ENCODE measurements at places on chromosomes 7 and 10. TPM values are rescaled to one million over a fixed set of nuclear protein-coding genes. Genes with fewer than 3 reads are reported as not detected.

Gene NT5C3A
- total RNA-seq, result 21.6 TPM

Gene STEAP1
- 1.2 TPM for total RNA-seq

Gene FAM20C
- total RNA-seq, result 23.4 TPM

Gene NUP42
- 19.7 TPM for total RNA-seq

Gene CPA2
- total RNA-seq, result not detected

- DNase-seq, result peak; percentile 64
Observed at GRCh38 chr7:30814700-30815387, 43.6 kb downstream of the MINDY4 start.

GRCh38 chr7:74216361-74216761 lies 6.6 kb downstream of the LAT2 start:
- DNase-seq, result no peak

GRCh38 chr7:2796358-2797352 lies 47.5 kb downstream of the GNA12 start:
- peak; percentile 83 for DNase-seq

DNA sequence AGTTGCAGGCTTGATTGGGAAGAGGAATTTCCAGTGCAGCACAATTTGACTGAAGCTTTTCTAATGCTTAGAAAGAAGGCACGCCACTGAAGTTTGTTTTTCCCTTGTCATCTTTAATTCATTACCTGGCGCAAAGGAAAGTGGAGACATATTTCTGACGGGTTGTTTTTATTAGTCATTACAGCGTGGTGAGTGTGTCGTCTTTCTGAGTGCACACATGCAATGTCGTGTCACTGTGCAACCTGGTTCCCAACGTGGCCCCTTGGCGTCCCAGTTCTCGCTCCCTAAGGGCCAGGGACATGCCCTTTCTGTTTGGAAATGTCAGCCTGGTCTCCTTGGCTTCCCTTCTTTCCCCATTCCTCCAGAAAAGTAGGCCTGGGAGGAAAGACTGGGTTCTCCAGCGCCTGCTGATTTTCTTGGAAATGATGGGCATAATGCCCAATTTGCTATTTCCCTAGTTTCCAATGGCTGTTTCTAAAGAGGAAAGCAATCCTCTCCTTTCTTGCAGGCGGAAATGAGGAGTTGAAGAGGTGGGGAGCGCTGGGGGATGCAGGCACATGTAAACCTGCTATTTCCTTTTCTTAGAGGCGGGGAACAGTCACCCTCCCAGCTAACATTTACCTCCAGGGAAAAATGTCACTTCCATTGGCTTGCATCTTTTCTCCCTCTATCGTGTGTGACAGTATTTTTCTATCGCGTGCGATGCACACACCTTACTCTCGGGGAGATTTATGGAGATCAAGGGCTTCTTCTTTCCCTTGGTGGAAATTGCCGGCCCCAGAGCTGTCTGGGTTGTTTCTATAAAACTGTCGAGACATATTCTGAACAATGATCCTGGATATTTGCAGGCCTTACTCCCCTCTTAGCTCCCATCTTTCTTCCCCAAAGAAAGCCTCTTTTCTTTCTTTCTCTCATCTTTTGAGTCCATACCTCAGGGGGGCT lies 249.8 kb downstream of the ARHGAP12 start:
- no peak for DNase-seq

- no peak for DNase-seq
Observed at GRCh38 chr7:20778063-20778721, 8.5 kb downstream of the SP8 start.

DNA sequence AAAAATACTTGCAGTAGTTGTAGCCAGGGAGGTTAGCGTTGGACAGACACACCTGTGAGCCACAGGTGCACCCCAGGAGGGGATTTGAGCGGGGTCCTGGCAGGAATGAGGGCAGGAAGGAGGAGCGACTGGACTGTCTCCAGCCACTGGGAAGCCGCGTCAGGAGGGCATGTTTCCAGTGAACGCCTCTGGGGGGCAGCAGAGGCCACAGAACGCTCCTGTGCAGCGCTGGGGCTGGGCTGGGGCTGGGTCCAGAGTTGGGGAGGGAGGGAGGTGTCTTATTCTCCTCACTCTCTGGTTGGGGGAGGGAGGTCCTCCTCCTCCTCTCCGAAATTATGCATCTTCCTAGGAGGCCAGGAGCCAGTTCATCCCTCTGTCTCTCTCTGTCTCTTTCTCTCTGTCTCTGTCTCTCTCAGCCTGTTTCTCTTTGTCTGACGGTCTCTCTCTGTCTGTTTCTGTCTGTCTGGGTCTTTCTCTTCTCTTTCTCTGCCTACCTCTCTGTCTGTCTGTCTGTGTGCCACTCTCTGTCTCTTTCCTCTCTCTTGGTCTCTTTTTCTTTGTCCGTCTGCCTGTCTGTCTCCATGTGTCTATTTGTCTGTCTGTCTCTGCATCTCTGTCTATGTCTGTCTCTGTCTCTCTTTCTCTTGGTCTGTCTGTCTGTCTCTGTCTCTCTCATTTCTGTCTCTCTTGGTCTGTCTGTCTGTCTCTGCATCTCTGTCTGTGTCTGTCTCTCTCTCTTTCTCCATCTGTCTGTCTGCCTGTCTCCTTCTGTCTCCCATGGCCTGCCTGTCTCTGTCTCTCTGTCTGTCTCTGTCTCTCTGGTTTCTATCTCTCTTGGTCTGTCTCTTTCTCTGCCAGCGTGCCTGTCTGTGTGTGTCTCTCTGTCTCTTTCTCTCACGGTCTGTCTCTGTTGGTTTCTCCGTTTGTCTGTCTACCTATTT lies 9.9 kb upstream of the PSMG3 start:
- DNase-seq, result peak; percentile 84

DNA sequence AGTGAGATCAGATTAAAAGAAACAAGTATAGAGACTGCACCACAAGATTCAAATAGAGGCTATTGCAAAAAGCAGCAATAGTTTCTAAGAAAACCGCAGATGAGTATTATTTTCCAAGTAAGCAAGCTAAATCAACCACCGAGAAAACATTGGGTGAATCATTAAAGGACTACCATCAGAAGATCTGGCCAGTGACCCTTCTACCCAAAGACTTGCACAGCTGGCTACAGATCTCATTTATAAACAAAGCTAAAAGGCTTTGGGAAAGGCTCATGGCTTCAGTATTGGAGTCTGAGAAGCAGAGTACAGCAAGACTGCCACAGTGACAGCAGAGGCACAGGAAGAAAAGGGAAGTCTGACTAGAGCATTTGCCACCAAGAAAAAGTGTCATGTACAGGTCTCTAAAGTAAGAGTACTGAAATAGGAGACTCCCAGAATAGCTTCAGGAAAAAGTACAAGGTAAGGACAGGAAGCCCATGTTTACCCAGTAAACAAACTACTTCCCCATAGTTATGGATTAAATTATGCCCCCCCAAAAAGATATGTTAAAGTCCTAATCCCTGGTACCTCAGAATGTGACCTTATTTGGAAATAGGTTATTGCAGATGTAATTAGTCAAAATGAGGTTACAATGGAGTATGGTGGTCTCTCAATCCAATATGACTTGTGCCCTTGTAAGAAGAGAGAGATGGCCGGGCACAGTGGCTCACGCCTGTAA lies 19.0 kb downstream of the STEAP1 start:
- no peak for DNase-seq

GRCh38 chr10:59561477-59562121 lies 148.1 kb downstream of the SLC16A9 start:
- no peak for DNase-seq

- no peak for DNase-seq
Observed at GRCh38 chr7:35420656-35421055, 166.8 kb upstream of the TBX20 start.

GRCh38 chr10:101301111-101301731 lies 52.7 kb upstream of the BTRC start:
- DNase-seq, result no peak

DNA sequence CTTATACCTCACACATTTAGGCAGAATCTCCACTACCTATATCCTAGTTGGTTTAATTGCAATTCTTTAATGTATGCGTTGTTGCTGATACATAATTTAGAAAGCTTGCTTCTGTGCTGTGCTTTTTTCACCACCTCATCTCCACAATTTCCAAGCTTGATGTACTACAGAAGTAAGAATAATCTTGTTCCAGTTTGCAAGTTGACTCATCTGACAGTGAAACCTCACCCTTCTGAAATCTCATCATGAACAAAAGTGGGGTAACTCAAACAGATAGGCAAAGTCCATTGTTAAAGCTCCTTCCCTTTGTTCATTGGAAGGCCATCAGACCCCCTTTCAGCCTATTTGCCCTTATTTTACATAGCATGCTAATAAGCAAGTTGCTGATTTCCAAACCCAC lies 13.6 kb downstream of the EIF4EBP2 start:
- DNase-seq, result no peak

DNA sequence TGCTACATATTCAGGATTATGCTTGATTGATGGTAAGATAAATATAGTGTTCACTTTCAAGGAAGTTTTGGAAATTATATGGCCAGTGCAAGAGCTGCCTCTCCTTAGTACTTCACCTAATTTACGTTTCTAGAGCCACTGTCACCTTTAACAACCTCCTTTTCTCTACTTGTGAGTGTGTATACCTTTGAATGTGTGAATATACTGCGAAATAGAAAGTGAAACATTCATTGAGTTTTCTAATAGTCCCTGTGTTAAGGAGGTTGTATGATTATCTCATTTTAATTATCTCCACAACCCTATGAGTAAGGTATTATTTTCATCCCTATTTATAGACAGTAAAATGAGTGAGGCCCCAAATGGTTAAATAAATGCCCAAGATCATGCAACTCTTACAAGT lies 1050.5 kb downstream of the XPNPEP1 start:
- DNase-seq, result no peak

GRCh38 chr10:124493214-124493882 lies 31.7 kb downstream of the LHPP start:
- DNase-seq, result no peak

DNA sequence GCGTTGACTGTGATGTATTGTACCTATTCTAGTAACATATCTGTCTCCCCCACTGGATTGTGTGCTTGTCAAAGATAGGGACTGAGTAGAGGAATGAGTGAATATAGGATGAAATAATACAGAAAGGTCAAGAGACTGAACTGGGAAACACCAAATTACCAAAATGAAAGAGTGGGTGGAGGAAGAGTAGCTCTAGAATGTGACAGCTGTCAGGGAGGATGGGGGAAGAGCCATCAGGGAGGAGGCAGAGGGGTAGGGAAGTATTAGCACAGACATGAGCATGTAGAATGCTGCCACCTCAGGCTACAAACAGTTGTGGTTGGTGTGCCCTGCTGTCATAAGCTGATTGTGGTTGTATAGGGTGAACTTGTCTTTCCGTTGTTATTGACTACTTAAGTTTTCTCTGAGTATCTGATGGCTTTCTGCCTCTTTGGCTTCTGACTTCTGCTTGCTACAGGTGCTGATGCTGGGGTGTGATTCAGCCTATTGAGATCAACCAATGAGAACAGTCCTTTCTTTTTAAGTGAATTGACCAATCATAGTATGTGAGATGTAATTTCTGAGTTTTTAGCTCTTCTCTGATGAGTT lies 5.6 kb downstream of the CCSER2 start:
- DNase-seq, result no peak

GRCh38 chr10:70270952-70271351 lies 12.9 kb downstream of the NPFFR1 start:
- DNase-seq, result no peak

Measured in Right ventricle myocardium superior (tissue), 1 donor.